Prostate gland (tissue), 2 donors: ENCODE measurements at places on chromosomes 1 and 21.

- no peak overlapping the region for H3K27ac ChIP-seq
- H3K4me1 ChIP-seq: no peaks in the 10 kb centered on the region
Measured at GRCh38 chr1:204983136-204983535, 59.9 kb upstream of the CNTN2 start.

DNA sequence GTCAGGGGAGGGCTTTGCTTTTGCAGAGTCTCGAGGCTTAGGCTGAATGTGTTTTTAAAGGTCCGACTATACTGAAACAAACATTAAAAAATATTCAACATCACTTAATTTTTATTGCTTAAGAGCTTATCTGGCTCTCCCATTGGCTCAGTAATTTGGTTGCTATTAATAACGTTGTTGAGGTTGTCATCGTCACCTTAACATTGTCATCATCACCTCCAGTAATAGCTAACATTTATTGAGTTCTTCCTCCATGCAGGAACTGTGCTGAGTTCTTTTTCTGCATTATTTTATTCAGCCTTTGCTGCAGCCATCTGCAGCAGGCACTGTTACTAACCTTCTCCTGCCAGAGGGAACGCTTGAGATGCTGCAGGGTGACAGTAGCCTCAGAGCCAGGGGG lies 40.1 kb downstream of the ADARB1 start:
- H3K36me3 ChIP-seq: no peaks in the 10 kb centered on the region
- no peak for DNase-seq
- H3K27me3 ChIP-seq: no peaks in the 10 kb centered on the region
- H3K27ac ChIP-seq: no peak overlapping the region
- H3K4me3 ChIP-seq: no peak overlapping the region

GRCh38 chr1:44603718-44604117 lies 70.6 kb downstream of the TMEM53 start:
- no peak overlapping the region for H3K4me3 ChIP-seq
- H3K4me1 ChIP-seq: no peaks in the 10 kb centered on the region
- H3K36me3 ChIP-seq: no peaks in the 10 kb centered on the region
- no peak for DNase-seq

DNA sequence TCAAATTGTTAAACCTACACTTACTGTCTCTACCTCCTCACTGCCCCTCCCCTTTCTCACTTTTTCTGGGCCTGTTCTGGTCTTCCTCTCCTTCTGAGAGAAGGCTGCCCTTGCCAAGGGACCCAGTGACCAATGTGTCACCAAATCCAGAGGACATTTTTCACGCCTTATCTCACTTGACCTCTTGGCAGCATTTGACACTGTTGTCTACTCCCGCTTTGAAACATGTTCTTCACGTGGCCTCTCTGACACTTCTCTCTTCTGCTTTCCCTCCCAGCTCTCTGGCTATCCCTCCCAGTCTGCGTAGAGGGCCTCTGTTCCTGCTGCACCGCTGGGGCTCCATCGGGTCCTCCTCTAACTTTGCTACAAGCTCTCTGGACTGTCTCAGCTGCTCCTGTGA lies 25.3 kb downstream of the KCNQ4 start:
- no peaks in the 10 kb centered on the region for H3K4me1 ChIP-seq
- no peaks in the 10 kb centered on the region for H3K27me3 ChIP-seq
- no peaks in the 10 kb centered on the region for H3K36me3 ChIP-seq

DNA sequence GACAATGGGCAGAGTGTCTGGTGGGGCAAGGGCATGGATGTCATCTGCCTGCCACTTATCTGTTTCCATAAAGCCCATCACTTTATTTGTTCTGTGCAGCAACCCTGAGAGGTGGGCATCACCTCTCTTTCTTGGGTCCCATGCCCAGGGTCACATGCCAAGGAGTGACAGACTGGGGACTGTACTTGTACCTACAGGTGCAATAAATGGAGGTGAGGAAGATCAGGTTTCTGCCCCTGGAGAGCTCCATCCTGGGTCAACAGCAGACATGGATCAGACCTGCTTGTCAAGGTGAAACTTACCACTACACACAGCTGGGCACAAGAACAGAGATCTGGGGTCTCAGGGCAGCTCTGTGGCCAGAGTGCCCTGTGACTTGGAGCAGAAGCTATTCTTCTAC lies 18.4 kb upstream of the PRDM16 start:
- H3K4me1 ChIP-seq: no peaks in the 10 kb centered on the region
- peaks cover 4% of the 10 kb centered on the region for H3K27me3 ChIP-seq
- no peaks in the 10 kb centered on the region for H3K36me3 ChIP-seq

GRCh38 chr21:30072496-30072895 lies 94.1 kb downstream of the CLDN17 start:
- no peak overlapping the region for H3K4me3 ChIP-seq
- H3K27me3 ChIP-seq: no peaks in the 10 kb centered on the region
- H3K27ac ChIP-seq: no peak overlapping the region
- no peaks in the 10 kb centered on the region for H3K4me1 ChIP-seq

DNA sequence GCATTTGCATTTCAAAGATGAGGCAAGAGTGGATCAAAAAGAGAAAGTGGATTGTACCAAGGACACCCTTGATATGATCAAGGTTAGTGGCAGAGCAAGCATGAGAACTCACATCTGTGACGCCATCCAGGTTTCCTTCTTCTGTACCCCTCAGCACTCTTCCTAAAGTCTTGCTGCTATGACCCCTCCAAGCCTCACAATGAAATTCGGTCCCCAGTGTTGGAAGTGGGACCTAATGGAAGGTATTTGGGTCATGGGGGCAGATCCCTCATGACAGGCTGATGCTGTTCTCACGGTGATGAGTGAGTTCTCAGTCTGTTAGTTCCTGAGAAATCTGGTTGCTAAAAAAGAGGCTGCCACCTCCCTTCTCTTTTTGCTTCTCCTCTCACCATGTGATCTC lies 86.4 kb downstream of the PGM1 start:
- no peaks in the 10 kb centered on the region for H3K36me3 ChIP-seq
- H3K4me1 ChIP-seq: no peaks in the 10 kb centered on the region
- no peak overlapping the region for H3K27ac ChIP-seq
- DNase-seq: no peak
- no peaks in the 10 kb centered on the region for H3K27me3 ChIP-seq

GRCh38 chr1:151988405-151988923 lies 5.2 kb downstream of the S100A10 start:
- no peak for DNase-seq
- no peaks in the 10 kb centered on the region for H3K36me3 ChIP-seq
- H3K4me1 ChIP-seq: peaks cover 22% of the 10 kb centered on the region
- no peaks in the 10 kb centered on the region for H3K27me3 ChIP-seq

DNA sequence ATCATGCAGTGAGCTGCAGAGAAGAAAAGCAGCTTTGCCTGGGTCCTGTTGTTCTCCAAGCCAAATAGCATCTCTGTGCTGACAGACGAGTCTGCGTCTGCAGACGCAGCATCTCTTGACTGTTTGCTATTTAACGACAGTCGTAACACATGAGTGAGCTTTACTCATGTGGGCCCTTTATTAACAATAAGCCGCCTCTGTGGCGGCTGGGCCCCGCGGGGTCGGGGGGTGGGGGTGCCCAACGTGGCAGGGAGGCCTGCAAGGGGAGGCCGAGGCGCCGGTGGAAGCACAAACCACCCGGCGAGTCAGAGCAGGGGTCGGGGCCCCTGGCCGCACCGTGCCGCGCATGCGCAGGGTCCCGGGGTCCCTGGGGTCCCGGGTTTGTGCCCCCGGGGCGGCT lies 435.1 kb downstream of the KIF26B start:
- no peak for DNase-seq
- H3K4me3 ChIP-seq: no peak overlapping the region
- no peaks in the 10 kb centered on the region for H3K36me3 ChIP-seq
- H3K27ac ChIP-seq: no peak overlapping the region
- H3K4me1 ChIP-seq: no peaks in the 10 kb centered on the region

GRCh38 chr1:218953386-218953785 lies 220.3 kb upstream of the LYPLAL1 start:
- no peaks in the 10 kb centered on the region for H3K36me3 ChIP-seq
- H3K27me3 ChIP-seq: no peaks in the 10 kb centered on the region
- DNase-seq: no peak
- no peak overlapping the region for H3K27ac ChIP-seq
- no peak overlapping the region for H3K4me3 ChIP-seq

GRCh38 chr1:32338637-32339145 lies 2.7 kb upstream of the MARCKSL1 start:
- no peak overlapping the region for H3K4me3 ChIP-seq
- no peaks in the 10 kb centered on the region for H3K27me3 ChIP-seq
- DNase-seq: no peak
- H3K4me1 ChIP-seq: no peaks in the 10 kb centered on the region
- no peak overlapping the region for H3K27ac ChIP-seq
- H3K36me3 ChIP-seq: no peaks in the 10 kb centered on the region

- peak; percentile 34 for DNase-seq
- H3K36me3 ChIP-seq: no peaks in the 10 kb centered on the region
- no peaks in the 10 kb centered on the region for H3K27me3 ChIP-seq
- no peaks in the 10 kb centered on the region for H3K4me1 ChIP-seq
Measured at GRCh38 chr1:201361652-201362504, 15.6 kb downstream of the TNNT2 start.

DNA sequence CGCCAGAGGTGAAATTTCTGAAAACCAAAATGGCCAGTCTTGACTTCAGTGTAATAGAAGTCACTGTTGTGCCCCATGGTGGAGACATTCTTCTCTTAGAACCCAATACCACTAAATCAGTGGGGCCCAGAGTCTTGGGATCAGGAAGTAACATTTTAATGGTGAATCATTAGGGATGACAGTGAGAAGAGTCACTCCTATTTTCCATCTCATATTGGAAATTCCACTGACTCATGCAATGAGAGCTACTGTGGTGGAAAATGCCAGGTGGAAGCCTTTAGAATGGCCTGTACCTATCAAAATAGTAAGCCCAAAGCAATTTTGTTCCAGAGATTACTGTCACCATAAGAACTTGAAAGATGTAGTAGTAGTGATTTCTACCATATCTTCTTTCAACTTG lies 20.6 kb upstream of the PPM1J start:
- no peak overlapping the region for H3K4me3 ChIP-seq
- no peaks in the 10 kb centered on the region for H3K4me1 ChIP-seq
- H3K27me3 ChIP-seq: no peaks in the 10 kb centered on the region
- H3K27ac ChIP-seq: no peak overlapping the region
- H3K36me3 ChIP-seq: no peaks in the 10 kb centered on the region

DNA sequence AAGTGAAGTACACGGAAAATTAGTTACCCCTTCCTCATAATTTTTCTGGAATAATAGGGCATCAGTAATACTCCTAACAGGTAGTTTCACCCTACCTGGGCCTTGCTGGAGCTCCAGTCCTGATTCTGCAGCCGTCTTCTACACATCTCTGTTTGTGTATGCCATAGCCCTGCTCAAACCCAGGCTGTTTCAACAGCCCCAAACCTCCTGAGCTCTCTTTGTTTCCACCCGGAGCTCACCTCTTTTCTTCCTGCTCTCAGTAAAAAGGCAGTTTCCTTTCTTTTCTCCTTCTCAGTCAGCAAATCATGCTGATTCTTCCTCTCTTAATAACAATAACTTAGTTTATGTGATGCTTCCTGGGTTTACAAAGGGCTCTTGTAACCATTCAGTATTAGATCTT lies 355.1 kb upstream of the RUNX1 start:
- no peaks in the 10 kb centered on the region for H3K4me1 ChIP-seq
- no peak for DNase-seq
- H3K27ac ChIP-seq: no peak overlapping the region
- H3K4me3 ChIP-seq: no peak overlapping the region

GRCh38 chr1:1761504-1762376 lies 16.5 kb downstream of the NADK start:
- H3K27ac ChIP-seq: no peak overlapping the region
- no peaks in the 10 kb centered on the region for H3K36me3 ChIP-seq
- H3K27me3 ChIP-seq: no peaks in the 10 kb centered on the region
- H3K4me3 ChIP-seq: no peak overlapping the region
- no peak for DNase-seq
- H3K4me1 ChIP-seq: peaks cover 17% of the 10 kb centered on the region

DNA sequence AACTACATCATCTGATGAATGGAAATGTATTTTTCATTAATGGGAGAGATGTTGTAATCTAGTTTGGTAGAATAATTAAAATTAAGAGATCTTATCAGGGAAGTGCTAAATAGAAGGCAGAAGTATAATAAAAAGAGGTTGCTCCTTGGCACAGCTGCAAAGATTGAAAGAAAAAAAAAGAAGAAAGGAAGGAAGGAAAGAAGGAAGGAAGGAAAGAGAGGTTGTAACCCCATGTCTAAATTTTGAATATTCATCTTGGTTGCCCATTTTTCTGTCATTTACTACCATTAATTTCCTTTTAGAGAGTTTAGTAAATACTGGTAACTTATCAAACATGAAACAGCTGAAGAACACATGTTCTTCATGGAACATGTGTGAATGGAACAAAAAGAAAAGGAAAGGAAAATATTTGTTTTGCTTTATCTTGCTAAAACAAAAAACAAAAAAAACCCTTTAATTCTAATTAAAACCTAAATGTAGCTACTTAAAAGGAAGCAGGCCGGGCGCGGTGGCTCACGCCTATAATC lies 10.5 kb upstream of the MDM4 start:
- H3K4me1 ChIP-seq: peaks cover 2% of the 10 kb centered on the region
- no peak for DNase-seq
- no peaks in the 10 kb centered on the region for H3K27me3 ChIP-seq
- peak overlapping the region; percentile 43 for H3K4me3 ChIP-seq

DNA sequence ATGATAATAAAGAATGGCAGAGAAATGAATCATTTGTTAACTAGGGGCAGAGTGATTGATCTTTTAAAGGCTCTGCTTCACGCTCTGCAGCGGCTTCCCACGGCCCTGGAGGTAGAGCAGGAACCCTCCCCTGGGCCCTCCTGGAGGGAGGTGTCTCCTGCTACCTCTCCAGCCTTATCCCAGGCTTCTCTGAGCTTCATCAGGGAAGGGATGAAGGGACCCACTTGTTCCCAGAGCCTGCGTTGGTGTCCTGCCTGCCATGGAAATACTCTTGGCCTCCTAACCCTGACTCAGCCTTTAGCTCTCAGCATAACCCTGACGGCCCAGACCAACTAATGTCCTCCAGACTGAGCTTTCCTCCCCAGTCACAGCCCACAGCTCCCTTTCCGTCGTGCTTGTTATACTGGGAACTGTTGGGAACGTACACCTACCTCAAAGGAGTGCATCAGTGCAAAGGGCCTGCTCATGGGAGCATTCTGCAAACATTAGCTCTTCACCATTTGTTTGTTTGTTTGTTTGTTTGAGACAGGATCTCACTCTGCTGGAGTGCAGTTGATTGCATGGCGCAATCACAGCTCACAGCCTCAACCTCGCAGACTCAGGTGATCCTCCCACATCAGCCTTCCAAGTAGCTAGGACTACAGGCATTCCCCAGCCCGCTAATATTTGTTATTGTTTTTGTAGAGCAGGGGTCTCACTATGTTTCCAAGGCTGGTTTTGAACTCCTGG lies 17.4 kb upstream of the HNRNPU start:
- H3K27ac ChIP-seq: no peak overlapping the region
- H3K4me1 ChIP-seq: no peaks in the 10 kb centered on the region
- no peak overlapping the region for H3K4me3 ChIP-seq
- H3K27me3 ChIP-seq: peaks cover 3% of the 10 kb centered on the region
- H3K36me3 ChIP-seq: no peaks in the 10 kb centered on the region

- H3K4me1 ChIP-seq: no peaks in the 10 kb centered on the region
- no peaks in the 10 kb centered on the region for H3K27me3 ChIP-seq
- no peaks in the 10 kb centered on the region for H3K36me3 ChIP-seq
- H3K4me3 ChIP-seq: no peak overlapping the region
- no peak for DNase-seq
Measured at GRCh38 chr1:29312469-29313461, 76.4 kb downstream of the PTPRU start.

- H3K27me3 ChIP-seq: no peaks in the 10 kb centered on the region
- H3K27ac ChIP-seq: no peak overlapping the region
- H3K4me3 ChIP-seq: no peak overlapping the region
- H3K36me3 ChIP-seq: no peaks in the 10 kb centered on the region
- H3K4me1 ChIP-seq: no peaks in the 10 kb centered on the region
Measured at GRCh38 chr1:77012066-77012465, 144.8 kb downstream of the ST6GALNAC5 start.

GRCh38 chr1:55679971-55680370 lies 464.8 kb upstream of the USP24 start:
- H3K4me1 ChIP-seq: no peaks in the 10 kb centered on the region
- no peak overlapping the region for H3K27ac ChIP-seq
- H3K4me3 ChIP-seq: no peak overlapping the region
- H3K27me3 ChIP-seq: no peaks in the 10 kb centered on the region
